ENCODE measurements at places on chromosomes 7 and 10. TPM values are rescaled to one million over a fixed set of nuclear protein-coding genes. Genes with fewer than 3 reads are reported as not detected.

- H3K4me3 ChIP-seq: no peak overlapping the region
- H3K36me3 ChIP-seq: peaks cover 6% of the 10 kb centered on the region
- H3K4me1 ChIP-seq: no peaks in the 10 kb centered on the region
- H3K27ac ChIP-seq: no peak overlapping the region
Observed at GRCh38 chr10:133462512-133463305, 9.0 kb downstream of the SCART1 start.

- no peak overlapping the region for H3K4me3 ChIP-seq
- H3K4me1 ChIP-seq: no peaks in the 10 kb centered on the region
- DNase-seq: no peak
- no peaks in the 10 kb centered on the region for H3K27me3 ChIP-seq
- H3K27ac ChIP-seq: no peak overlapping the region
Observed at GRCh38 chr7:26868841-26869495, 4.6 kb upstream of the SKAP2 start.

The SPDYE1 gene
- total RNA-seq: 0.10 TPM

DNA sequence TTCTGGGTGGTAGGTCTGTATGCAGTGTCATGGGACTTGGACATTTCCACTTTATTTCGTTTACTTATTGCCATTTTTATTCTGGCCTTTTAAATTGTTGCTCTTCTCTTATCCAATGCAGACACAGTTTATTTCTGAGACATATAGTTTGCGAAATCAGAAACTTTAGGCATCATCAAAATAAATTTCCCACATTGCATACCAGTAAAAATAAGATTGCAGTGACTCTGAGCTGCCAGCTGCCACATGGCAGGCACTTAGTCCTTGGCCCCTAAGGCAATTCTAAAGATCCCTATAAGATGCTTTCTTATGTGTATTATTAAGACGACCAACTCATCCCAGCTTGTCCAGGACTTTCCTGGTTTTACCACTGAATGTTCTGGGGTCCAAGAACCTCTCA is 81.8 kb upstream of the ANKRD1 start:
- H3K27ac ChIP-seq: no peak overlapping the region
- no peak for DNase-seq

The TLX1 gene
- total RNA-seq: not detected

- DNase-seq: peak; percentile 66
- H3K36me3 ChIP-seq: no peaks in the 10 kb centered on the region
- H3K4me1 ChIP-seq: peaks cover 16% of the 10 kb centered on the region
- peak overlapping the region; percentile 41 for H3K4me3 ChIP-seq
- no peaks in the 10 kb centered on the region for H3K27me3 ChIP-seq
- peak overlapping the region; percentile 78 for H3K27ac ChIP-seq
Observed at GRCh38 chr7:151632750-151633515, 113.2 kb upstream of the RHEB start.

- H3K27ac ChIP-seq: no peak overlapping the region
- no peak overlapping the region for H3K4me3 ChIP-seq
- H3K4me1 ChIP-seq: no peaks in the 10 kb centered on the region
- no peaks in the 10 kb centered on the region for H3K27me3 ChIP-seq
- H3K36me3 ChIP-seq: peaks cover 3% of the 10 kb centered on the region
- DNase-seq: no peak
Observed at GRCh38 chr7:5012985-5013384, 32.7 kb upstream of the RBAK start.

DNA sequence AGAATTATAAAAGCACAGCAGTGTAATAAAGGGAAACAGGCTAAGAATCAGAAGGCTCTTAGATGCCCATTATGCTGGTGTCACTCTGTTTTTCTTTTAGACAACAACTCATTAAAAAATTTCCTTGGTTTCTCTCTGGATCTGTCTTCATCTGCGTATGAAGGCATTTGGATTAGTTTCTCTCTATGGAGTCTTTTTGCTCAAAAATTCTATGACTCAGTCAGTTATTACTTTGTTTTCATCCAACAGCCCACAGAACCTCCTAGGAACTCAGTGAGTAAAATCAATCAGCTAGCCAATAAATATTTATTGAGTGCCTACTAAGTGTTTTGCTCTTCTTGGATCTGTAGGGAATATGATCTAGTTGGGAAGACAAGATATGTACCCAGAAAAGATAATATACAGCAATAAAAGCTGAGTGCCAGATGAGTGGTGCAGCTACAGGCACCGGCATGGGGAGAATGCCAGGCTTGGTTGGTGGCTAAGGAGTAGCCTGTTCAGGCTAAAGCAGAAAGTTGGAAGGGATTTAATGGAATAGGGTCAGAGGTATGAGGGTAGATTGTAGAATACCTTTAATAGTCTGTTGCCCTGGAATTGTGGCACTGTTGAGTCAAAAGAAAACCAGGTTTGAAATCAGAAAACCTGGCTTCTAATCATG is 156.2 kb downstream of the LRRC4 start:
- no peak overlapping the region for H3K27ac ChIP-seq
- no peak for DNase-seq
- H3K4me1 ChIP-seq: no peaks in the 10 kb centered on the region
- no peak overlapping the region for H3K4me3 ChIP-seq
- no peaks in the 10 kb centered on the region for H3K36me3 ChIP-seq

DNA sequence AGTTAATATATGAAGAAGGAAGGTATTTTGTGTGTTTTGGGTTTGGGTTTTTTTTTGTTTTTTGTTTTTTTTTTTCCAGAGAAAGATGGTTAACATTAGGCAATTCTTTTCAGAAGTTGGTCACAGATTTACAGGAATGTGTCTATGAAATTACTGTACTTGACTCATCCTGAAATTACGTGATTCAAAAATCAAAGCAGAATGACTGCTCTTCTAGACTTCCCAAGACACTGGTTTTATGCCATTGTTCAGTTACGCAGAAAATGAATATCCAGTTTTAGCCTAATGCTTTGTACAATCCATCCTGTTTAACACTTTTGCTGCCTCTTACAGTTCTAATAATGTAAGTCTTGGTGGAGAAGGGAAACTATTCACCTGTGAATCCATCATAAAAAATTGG is 39.7 kb upstream of the CELF2 start:
- no peaks in the 10 kb centered on the region for H3K36me3 ChIP-seq
- H3K27me3 ChIP-seq: no peaks in the 10 kb centered on the region

DNA sequence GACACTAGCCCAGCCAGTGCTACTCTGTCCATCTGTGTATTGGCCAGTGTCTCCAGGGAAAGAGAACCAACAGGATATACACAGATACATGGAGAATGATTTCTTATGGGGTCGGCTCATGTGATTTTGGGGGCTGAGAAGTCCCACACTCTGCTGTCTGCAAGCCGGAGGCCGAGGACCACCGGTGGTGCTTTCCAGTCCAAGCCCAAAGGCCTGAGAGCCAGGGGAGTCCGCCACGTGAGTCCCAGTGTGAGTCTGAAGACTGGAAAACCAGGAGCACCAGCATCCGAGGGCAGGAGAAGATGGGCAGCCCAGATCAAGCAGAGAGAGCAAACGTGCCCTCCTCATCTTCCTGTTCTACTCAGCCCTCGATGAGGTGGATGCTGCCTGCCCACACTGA is 71.5 kb downstream of the C10orf143 start:
- no peaks in the 10 kb centered on the region for H3K27me3 ChIP-seq
- no peak overlapping the region for H3K27ac ChIP-seq
- no peak for DNase-seq

- no peaks in the 10 kb centered on the region for H3K27me3 ChIP-seq
- no peak overlapping the region for H3K4me3 ChIP-seq
- H3K27ac ChIP-seq: no peak overlapping the region
- DNase-seq: no peak
Observed at GRCh38 chr7:7662527-7662926, 22.0 kb downstream of the UMAD1 start.

- DNase-seq: no peak
- no peaks in the 10 kb centered on the region for H3K36me3 ChIP-seq
- no peaks in the 10 kb centered on the region for H3K4me1 ChIP-seq
- H3K27ac ChIP-seq: no peak overlapping the region
Observed at GRCh38 chr10:85317827-85318226, 989.4 kb downstream of the CCSER2 start.

The AKR1C8 gene
- 0.94 TPM for total RNA-seq

GRCh38 chr7:14936554-14936953 is 34.0 kb upstream of the DGKB start:
- H3K4me3 ChIP-seq: no peak overlapping the region
- H3K27me3 ChIP-seq: no peaks in the 10 kb centered on the region
- peak; percentile 47 for DNase-seq
- no peaks in the 10 kb centered on the region for H3K36me3 ChIP-seq
- H3K4me1 ChIP-seq: no peaks in the 10 kb centered on the region
- H3K27ac ChIP-seq: no peak overlapping the region

The AKR1C3 gene
- 6.1 TPM for total RNA-seq

DNA sequence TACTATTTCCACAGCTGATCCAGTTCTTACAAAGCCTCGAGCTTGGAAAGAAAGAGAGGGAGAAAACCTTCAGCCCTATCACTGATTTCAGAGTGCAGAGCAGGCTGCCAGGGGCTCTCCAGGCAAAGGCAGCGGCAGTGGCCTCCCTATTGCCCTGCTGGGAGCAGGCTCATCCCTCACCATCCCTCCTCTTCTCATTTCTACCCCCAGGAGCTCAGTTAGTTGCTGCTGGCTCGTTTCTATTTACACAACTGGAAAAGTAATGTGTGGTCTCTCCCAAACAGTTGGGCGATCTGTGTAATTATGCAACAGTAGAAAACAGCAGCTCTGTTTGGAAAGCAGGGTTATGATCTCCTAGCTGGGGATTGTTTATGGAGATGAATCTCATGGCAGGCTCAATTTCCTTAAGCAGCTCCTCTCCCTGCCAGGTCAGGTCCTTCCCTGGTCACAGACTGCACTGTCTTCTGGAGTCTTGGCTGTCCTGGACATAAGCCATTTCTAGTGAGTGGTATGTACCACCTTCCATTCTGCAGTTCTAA is 28.7 kb upstream of the TNS3 start:
- H3K27me3 ChIP-seq: no peaks in the 10 kb centered on the region
- peaks cover 21% of the 10 kb centered on the region for H3K4me1 ChIP-seq
- no peaks in the 10 kb centered on the region for H3K36me3 ChIP-seq
- H3K4me3 ChIP-seq: no peak overlapping the region
- no peak for DNase-seq

- no peaks in the 10 kb centered on the region for H3K36me3 ChIP-seq
- no peak for DNase-seq
- H3K27ac ChIP-seq: no peak overlapping the region
- no peak overlapping the region for H3K4me3 ChIP-seq
Observed at GRCh38 chr7:22694597-22695207, 32.3 kb upstream of the IL6 start.

The FGF8 gene
- 0.69 TPM for total RNA-seq

DNA sequence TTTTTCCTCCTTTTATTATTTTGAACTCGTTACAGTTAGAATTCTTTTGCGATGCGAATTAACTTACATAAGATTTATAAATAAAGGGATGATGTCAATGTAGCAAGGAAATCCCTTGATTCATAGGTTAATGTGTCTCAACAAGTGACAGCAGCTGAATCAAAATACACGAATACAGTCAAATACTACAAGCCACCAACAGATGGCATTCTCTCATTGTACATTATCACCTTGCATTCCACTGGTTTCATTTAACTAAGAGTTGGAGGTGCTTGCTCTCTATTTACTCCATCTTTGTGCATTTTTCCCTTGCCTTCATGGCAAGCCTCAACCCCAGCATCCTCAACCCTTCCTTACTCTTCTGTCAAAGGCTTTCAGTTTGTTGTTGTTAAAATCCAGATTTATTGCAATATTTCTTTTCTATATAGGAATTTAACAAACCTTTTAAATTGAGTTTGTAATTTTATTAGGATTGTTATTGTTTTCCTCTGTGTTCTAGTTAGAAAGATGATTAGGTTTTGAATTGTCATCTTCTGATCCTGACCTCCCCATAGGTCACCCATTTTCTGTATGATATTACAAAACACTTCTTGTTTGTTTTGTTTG is 78.3 kb downstream of the SLC25A40 start:
- H3K27me3 ChIP-seq: no peaks in the 10 kb centered on the region
- no peaks in the 10 kb centered on the region for H3K36me3 ChIP-seq
- no peaks in the 10 kb centered on the region for H3K4me1 ChIP-seq

DNA sequence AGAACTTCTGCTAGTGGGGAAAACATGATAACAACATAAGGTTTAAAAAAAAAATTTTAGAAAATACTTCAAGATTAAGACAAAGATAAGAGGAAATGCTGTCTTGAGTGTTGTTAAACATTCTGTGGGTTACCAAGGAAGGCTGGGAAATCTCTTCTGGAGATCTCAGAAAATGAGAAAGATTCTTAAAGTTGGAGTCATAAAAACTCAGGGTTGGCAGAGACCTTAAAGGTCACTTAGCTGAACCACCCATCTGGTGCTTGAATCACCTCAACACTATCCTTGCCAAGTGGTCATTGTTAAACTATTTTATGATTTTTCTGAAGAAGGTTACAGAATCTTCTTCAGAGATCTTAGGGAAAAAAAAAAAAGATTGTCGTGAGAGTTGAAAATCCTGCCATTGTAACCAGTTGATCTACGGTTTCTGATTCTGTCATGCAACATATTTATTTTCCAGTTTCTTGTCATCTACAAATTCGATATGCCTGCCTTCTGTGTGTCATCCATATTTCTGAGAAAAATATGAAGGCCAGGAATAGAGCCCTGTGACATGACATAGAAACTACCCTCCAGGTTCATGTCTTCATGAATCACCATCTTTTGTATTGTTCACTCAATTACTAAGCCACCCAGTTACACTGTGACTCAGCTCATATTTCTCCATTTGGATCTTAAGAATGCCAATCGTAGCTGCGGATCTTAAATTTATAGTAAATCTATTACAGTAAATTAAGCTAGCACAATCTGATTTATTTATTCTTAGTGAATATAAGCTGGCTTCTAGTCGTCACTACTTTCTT is 179.2 kb downstream of the ST7 start:
- no peaks in the 10 kb centered on the region for H3K27me3 ChIP-seq
- no peaks in the 10 kb centered on the region for H3K4me1 ChIP-seq
- no peak for DNase-seq
- H3K27ac ChIP-seq: no peak overlapping the region

GRCh38 chr10:17427201-17427600 is 27.2 kb downstream of the ST8SIA6 start:
- no peaks in the 10 kb centered on the region for H3K27me3 ChIP-seq
- no peak overlapping the region for H3K4me3 ChIP-seq
- DNase-seq: no peak
- H3K36me3 ChIP-seq: no peaks in the 10 kb centered on the region
- H3K27ac ChIP-seq: no peak overlapping the region
